ENCODE measurements at places on chromosomes 4 and X.

GRCh38 chr4:48331577-48332330, 9.6 kb upstream of the SLAIN2 start:
- no peak for DNase-seq

GRCh38 chr4:3857269-3857926, 91.2 kb downstream of the ADRA2C start:
- no peak for DNase-seq

- no peak for DNase-seq
Observed at GRCh38 chrX:132592880-132593279, 104.0 kb upstream of the MBNL3 start.

- no peak for DNase-seq
Observed at GRCh38 chr4:96260064-96260682, 420.3 kb downstream of the PDHA2 start.

- no peak for DNase-seq
Observed at GRCh38 chr4:2338754-2339457, 77.0 kb upstream of the MXD4 start.

GRCh38 chr4:118367872-118368271, 15.1 kb upstream of the PRSS12 start:
- no peak for DNase-seq

GRCh38 chr4:78131403-78131802, 74.3 kb downstream of the FRAS1 start:
- no peak for DNase-seq

GRCh38 chrX:28549838-28550237, 37.4 kb upstream of the IL1RAPL1 start:
- DNase-seq = no peak

GRCh38 chrX:124504111-124504983, 158.0 kb downstream of the SH2D1A start:
- DNase-seq = no peak

DNA sequence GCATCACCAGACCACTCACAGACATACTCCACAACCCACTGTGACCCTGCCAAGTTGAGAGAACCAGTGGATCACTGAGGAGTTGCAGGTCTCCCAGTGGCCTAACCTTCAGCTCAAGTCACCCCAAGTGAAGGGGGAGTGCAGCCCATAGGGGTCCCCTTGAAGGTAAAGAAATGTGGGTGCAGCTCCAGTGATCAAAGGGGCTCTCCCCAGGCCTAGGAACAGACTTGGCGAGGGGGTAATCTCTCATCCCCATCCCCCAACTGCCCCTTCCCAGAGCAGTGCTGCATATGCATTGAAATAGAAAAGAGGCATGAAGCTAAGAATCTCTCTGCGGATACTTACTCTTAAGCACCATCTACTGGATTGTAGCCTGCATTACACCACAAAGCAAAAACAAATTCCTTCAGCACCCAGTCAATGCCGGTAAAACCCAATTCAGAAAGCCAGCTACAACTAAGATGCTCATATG, 27.0 kb downstream of the MAGEE1 start:
- no peak for DNase-seq

GRCh38 chr4:106039796-106040195, 144.5 kb downstream of the NPNT start:
- DNase-seq = no peak

GRCh38 chr4:33060674-33061542, 2340.7 kb downstream of the PCDH7 start:
- DNase-seq = no peak

GRCh38 chr4:94171616-94172015, 36.0 kb upstream of the SMARCAD1 start:
- no peak for DNase-seq

- no peak for DNase-seq
Observed at GRCh38 chr4:172818901-172819300, 349.7 kb upstream of the GALNT7 start.

GRCh38 chr4:181877329-181877848, 365.8 kb upstream of the TENM3 start:
- DNase-seq = no peak

DNA sequence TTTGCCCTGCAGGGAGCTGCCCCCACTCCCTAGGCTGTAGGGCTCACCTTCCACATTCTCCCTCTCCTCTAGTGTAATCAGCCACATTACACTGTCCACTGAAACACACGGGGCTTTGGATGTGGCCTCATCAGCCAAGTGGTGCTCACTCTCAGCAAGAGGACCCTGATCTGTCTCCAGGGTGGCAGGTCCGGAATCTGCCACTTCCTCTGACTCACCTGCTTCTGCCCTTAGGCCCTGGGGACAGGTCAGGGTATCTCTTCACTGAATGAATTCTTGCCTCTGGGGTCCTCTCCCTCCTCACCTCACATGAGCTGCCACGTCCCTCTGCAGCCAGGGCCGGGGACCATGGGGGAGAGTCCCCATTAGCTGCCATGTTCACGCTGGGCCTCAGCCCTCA, 15.9 kb downstream of the ZNF41 start:
- no peak for DNase-seq

GRCh38 chr4:5900844-5901243, 8.0 kb upstream of the CRMP1 start:
- DNase-seq = no peak

DNA sequence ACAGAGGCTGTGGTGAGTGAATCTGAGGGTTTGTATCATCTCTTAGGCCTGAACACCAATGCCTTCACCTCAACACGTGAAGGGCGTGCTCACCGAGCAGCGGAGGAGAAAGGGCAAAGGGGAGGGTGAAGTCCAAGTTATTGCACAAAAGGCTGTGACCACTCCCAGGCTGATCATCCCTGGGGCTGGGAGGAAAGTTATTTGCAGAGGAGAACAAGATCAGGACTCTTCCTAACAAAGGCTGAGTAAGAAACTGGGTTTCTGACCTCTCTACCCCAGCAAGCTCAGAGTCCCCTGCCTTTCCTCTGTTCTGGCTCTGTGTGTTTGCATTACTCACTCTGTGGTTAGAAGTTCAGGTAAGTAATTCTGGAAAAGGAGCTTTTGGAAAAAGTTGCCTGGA, 366.3 kb upstream of the CXorf51A start:
- no peak for DNase-seq

DNA sequence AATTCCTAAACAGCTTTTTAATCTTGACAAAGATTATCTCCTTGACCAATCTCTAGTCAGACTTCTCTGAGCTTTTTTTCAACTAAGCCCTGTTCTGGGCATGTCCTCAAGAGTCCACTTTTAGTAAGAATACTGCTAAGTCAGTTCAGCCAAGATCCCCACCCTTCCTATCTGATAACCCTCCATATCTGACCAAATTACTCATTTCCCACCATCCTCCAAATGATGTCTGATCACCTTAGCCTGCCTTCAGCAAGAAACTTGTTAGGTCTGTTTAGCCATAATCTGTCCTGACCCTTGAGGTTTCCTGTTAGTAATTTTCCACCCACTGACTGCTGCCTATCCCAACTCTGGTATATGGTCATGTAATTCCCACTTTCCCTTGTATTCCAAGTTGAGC, 65.2 kb downstream of the FAM13A start:
- DNase-seq = no peak

GRCh38 chr4:186934244-186934643, 210.6 kb upstream of the FAT1 start:
- DNase-seq = no peak

GRCh38 chr4:25058796-25059195, 28.1 kb upstream of the LGI2 start:
- no peak for DNase-seq

GRCh38 chr4:42262701-42263490, 110.4 kb upstream of the BEND4 start:
- no peak for DNase-seq

DNA sequence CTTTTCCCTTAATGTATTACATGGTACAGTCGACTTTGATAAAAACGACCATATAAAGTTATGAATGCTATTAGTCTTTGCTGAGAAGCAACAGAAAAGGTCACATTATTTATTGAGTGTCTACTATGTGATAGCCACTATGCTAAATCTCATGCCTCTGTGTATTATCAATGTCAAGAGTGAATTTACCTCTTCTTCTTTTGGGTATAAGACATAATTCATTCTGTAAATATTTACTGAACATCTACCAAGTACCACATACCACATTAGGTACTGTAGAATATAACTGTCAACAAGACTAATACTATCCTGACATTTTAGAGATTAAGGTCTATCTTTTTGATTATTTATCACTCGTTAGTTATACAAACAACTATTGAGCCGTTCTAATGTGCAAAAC, 268.7 kb upstream of the FTHL17 start:
- DNase-seq = no peak

DNA sequence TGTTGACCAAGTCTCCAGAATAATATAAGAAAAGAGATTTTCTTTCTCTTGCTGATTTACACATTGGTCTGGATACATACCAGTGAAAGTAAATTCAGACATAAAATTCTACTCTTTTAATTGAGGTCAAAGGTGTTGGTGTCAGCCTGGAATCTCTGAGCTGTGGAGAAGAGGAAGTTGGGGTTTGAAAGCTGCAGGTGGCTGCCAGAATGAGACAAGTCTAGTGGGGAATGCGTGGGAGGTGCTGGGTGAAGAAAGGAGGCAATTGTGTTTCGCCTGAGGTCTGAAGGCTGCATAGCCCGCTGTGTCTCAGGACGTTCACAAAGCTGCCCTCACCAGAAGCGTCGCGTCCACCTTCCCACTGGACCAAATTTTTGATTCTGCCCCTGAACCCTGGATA, 31.2 kb downstream of the PHEX start:
- DNase-seq = no peak

GRCh38 chr4:101256222-101256621, 91.1 kb downstream of the PPP3CA start:
- DNase-seq = no peak

DNA sequence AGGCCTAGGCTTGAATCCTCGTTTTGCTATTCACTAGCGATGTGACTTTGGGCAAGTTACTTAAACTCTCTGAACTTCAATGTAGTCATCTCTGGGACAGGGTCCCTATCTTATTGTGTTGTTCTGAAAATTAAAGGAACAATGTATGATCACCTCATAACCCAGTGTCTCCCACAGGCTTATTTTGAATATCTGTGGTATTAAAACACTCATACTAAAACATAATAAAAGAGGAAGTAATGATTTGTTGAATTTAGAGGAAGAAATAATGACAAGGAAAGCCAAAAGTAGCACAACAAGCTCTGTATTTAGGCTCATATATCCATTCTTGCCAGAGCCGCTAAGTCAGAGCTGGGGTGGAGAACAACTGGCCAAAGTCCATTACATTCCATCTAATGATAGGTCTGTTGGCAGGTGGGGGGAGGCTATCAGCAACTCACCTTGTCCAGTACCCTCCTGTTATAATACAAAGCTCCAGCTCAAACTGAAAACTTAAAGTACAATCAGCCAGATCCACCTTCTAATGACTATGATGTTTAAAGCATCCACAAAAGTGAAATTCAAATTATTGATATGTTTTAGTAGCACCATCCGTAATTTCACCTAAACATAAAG, 64.5 kb upstream of the LSM6 start:
- DNase-seq = no peak

- DNase-seq = no peak
Observed at GRCh38 chrX:152960115-152960514, 33.8 kb downstream of the PNMA5 start.

DNA sequence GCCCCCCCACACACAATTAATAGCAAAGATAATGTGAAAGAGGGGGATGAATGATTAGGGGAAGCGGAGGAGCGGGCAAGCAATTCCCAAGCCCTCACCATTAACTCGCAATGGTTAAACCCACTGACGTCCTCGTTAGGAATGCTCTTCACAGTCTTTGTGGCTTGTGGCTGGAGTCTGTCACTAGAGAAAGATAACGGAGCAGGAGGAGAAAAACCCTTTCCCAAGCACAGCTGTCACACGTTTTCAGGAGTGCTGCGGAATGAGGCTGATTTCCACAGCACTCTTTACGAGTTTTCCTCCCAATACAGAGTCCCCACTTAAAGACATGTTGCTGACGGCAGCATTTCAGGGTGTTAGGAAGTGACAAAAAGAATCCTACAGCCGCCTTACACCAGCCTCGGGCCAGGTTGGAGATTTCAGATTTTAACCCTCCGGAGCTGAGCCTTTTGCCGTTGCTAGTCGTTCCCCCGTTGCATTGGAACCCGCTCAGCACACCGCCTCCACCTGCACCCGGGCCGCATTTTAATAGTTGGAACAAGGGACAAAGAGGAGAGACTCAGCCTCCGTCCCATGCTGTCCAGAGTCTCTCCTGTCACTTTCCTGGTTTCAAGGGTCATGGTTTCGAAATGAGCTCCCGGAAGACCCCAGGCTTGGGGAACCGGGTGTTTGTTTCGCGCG, 92.2 kb downstream of the GEMIN8 start:
- no peak for DNase-seq

DNA sequence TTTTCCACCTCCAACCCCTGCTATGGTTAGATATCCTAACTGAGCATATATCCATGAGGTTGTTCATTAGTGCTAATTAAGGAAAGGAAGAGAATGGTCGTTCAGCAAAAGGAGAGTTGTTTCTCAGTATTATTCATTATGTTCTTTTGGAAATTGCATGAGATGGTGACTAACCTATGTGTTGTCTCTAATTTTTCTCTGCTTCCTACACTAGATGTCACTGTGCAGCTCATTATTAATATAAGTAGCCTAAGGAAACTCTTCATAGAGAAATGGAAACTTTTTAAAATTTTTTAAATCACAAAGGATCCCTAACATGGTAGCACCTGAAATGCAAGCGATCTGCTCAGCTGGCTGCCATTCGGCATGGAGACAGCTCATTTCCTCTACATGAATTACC, 67.7 kb upstream of the FAM9A start:
- DNase-seq = no peak

GRCh38 chrX:118459494-118459893, 36.1 kb upstream of the DOCK11 start:
- no peak for DNase-seq

- no peak for DNase-seq
Observed at GRCh38 chrX:42422961-42423360, 355.0 kb downstream of the PPP1R2C start.

DNA sequence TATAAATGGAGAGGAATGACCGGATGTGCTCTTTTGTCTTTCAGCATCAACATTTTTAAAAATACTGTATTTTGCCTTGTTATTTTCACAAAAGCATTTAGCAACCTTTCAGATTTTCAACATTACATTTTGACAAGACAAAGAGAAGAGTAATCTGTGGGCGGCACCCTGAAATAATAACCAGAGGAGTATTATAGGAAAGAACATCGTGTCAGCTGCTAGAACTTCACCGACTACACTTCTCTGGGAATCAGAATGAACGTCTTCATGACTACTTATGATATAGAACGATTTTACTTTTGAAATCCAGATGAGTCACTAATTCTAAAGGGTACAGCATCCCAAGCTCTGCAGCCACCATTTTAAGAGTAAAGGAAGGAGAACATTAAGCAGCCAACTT, 531.5 kb upstream of the FRG1 start:
- no peak for DNase-seq

DNA sequence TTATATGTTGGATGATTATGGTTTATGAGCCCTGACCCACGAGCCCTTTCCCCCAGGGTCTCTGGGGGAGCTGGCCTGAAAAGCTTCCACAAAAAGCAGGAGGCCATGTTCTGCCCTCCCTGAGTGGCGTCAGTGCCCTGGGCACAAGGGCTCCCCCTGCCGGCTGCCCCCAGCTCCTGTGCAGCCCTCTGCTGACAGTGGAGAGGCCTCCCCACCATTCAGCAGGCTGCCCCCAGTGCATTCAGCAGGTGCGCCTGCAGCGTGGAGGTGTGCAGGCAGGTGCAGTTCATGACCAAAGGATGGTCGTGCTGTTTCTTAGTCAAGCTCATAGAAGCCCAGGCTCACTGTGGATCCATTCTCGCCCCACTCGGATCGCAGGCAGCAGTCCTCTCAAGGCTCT, 12.5 kb upstream of the S100P start:
- no peak for DNase-seq

- DNase-seq = no peak
Observed at GRCh38 chr4:108982402-108983185, 219.7 kb upstream of the ETNPPL start.

GRCh38 chr4:20615486-20616260, 84.6 kb upstream of the PACRGL start:
- no peak for DNase-seq

All from activated CD8-positive, alpha-beta memory T cell treated with anti-CD3 and anti-CD28 coated beads for 48 hours (primary cell).